Effector memory CD4-positive, alpha-beta T cell (primary cell): ENCODE measurements at places on chromosomes 6 and 20.

DNA sequence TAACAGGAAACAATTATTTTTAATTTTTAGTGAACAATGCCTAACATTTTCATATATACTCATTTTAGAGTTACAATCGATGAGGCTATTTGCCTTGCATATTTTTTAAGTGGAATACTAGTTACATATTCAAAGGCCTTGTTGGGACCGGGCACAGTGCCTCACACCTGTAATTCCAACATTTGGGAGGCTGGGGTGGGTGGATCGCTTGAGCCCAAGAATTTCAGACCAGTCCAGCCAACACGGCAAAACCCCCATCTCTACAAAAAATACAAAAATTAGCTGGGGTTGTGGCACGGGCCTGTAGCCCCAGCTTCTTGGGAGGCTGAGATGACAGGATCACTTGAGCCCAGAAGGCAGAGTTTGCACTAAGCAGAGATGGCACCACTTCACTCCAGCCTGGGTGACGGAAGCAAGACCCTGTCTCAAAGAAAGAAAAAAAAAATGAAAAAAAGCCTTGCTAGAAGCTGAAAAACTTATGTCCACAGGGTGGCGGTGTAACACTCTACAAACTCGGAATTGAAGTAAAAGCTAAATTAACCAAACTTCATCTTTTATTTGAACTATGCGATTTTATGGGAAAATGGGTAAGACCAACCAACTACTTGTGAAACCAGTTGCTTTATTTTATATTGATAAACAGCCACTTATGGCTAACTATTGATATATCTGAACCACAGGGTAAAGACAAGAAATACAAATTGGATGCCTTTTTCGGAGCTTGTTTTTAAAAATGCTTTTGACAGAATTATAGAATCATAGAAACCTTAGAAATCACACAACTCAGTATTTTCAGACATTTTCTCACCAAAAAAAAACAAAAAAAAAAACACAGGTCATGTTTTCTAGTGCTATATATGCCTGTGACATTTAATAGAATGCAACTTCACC, 24.1 kb upstream of the ROS1 start:
- no peak overlapping the region for H3K4me3 ChIP-seq
- H3K27me3 ChIP-seq = peaks cover 9% of the 10 kb centered on the region
- H3K4me1 ChIP-seq = no peaks in the 10 kb centered on the region
- DNase-seq = peak; percentile 46
- H3K27ac ChIP-seq = no peak overlapping the region

DNA sequence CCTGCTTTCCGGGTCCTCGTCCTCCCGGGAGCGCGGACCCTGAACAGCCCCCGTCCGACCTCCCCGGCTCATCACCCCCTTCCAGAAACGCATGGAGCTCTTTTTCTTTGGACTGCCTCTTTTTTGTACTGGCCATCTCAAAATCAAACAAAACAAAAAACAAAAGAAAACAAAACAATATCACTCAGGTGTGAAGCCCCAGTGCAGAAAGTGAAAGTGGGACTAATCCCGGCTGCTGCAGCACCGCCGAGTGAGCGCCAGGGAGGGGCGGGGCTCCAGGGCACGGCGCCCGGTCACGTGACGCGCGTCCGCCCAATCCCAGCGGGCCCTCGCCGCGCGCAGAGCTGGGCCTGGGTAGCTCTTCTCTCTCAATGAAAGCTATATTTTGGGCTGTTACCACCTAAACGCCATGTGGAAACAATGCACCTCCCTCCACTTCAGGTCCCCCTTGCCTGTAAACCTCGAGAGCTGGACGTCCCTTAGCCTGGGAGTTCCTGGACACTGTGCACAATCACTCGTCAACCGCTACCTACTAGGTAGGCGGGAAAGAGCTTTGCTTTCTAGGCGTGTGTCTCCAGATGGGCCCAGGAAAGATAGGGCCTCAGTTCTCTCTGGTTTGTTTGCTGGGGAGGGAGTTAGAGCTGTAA, 93.7 kb upstream of the PRDM1 start:
- DNase-seq = peak; percentile 81
- no peaks in the 10 kb centered on the region for H3K4me1 ChIP-seq
- H3K4me3 ChIP-seq = peak overlapping the region; percentile 81
- peak overlapping the region; percentile 85 for H3K27ac ChIP-seq
- H3K36me3 ChIP-seq = no peaks in the 10 kb centered on the region

- no peak overlapping the region for H3K4me3 ChIP-seq
- no peaks in the 10 kb centered on the region for H3K4me1 ChIP-seq
- H3K27ac ChIP-seq = no peak overlapping the region
- no peak for DNase-seq
- no peaks in the 10 kb centered on the region for H3K36me3 ChIP-seq
Observed at GRCh38 chr6:6915219-6915618, 192.5 kb upstream of the RREB1 start.

- DNase-seq = no peak
- H3K36me3 ChIP-seq = peaks cover 4% of the 10 kb centered on the region
- no peaks in the 10 kb centered on the region for H3K27me3 ChIP-seq
- H3K27ac ChIP-seq = no peak overlapping the region
- no peaks in the 10 kb centered on the region for H3K4me1 ChIP-seq
Observed at GRCh38 chr6:127298475-127298874, 31.8 kb downstream of the RNF146 start.

- no peak within 1 kb of the TSS for H3K4me3 ChIP-seq
- no peak for DNase-seq
- peaks cover 9% of the 10 kb centered on the region for H3K27me3 ChIP-seq
- no peaks in the 10 kb centered on the region for H3K36me3 ChIP-seq
- H3K27ac ChIP-seq = no peak within 1 kb of the TSS
Observed at GRCh38 chr20:51802170-51802751, at the start of gene SALL4. Gene SALL4 (minus strand): TSS chr20:51802521. CDS start chr20:51802408, 113 bp downstream.

DNA sequence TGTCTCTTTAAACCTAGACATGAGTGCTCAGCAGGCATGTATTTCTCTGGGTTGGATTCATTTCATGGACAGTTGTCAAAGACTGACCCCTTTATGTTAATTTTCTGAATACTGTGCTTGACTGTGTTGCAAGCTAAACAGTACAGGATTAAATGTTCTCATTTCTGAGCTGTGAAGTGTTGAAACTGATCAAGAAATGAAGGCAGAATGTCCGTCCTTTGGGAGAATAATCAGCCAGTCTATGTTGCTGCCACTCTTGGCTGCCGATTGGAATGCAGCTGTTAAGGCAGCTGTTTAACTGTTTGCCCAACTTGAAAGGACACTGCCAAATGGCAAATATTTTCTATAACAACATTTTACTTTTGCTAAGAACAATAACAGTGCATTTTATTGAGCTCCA, 87.3 kb downstream of the CEP57L1 start:
- DNase-seq = no peak
- no peak overlapping the region for H3K27ac ChIP-seq
- H3K36me3 ChIP-seq = no peaks in the 10 kb centered on the region
- H3K4me3 ChIP-seq = no peak overlapping the region
- no peaks in the 10 kb centered on the region for H3K27me3 ChIP-seq

DNA sequence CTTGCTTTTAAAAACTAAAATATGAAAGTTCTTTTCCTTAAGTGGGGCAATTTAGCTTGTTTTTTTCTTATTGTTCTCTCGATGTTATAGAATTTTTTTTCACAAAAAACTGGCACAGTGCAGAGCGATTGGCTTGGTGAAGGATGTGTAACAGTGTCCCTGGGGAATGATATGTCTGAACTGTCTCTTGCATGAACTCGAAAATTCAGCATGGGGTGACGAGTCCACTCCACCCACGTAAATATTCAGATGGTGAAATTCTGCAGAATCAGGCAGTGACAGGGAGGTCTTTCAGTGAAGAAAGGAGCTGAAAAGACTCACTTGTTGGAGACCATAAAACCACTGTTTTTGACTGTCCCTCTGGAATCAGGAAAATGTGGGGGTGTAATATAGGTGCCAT, 505.3 kb downstream of the MMUT start:
- DNase-seq = no peak
- H3K4me3 ChIP-seq = no peak overlapping the region
- no peaks in the 10 kb centered on the region for H3K27me3 ChIP-seq

GRCh38 chr6:21730533-21730932, 137.0 kb downstream of the SOX4 start:
- no peak overlapping the region for H3K27ac ChIP-seq
- no peaks in the 10 kb centered on the region for H3K36me3 ChIP-seq
- H3K4me3 ChIP-seq = no peak overlapping the region
- no peaks in the 10 kb centered on the region for H3K27me3 ChIP-seq
- no peaks in the 10 kb centered on the region for H3K4me1 ChIP-seq

DNA sequence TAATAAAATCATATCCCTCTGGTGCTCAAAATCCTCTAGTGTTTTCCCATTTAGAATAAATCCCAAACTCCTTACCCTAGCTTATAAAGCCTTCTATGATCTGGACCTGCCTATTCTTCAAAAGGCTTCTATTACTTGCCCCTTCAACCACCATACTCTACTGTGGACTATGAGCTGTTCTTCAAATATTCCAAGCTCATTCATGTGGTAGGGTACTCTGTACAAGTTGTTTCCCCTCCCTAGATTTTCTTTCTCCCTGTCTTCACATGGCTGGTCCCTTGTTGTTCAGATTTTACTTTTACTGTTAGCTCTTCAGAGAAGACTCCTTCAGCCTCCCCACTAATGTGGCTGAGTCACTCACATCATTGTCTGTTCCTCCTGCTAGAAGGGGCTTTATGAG, 193.2 kb downstream of the OGFRL1 start:
- no peak overlapping the region for H3K4me3 ChIP-seq
- no peak for DNase-seq
- H3K27ac ChIP-seq = no peak overlapping the region
- no peaks in the 10 kb centered on the region for H3K27me3 ChIP-seq

- no peak for DNase-seq
- H3K36me3 ChIP-seq = no peaks in the 10 kb centered on the region
- no peaks in the 10 kb centered on the region for H3K4me1 ChIP-seq
- H3K4me3 ChIP-seq = no peak overlapping the region
- H3K27ac ChIP-seq = no peak overlapping the region
Observed at GRCh38 chr6:163900570-163900969, 486.1 kb downstream of the QKI start.

- DNase-seq = no peak
- H3K27me3 ChIP-seq = no peaks in the 10 kb centered on the region
- H3K4me3 ChIP-seq = no peak overlapping the region
- no peak overlapping the region for H3K27ac ChIP-seq
- no peaks in the 10 kb centered on the region for H3K36me3 ChIP-seq
- H3K4me1 ChIP-seq = no peaks in the 10 kb centered on the region
Observed at GRCh38 chr6:53608396-53608795, 57.2 kb downstream of the KLHL31 start.

GRCh38 chr20:3686867-3687321, 5.1 kb upstream of the ADAM33 start:
- no peaks in the 10 kb centered on the region for H3K36me3 ChIP-seq
- peaks cover 3% of the 10 kb centered on the region for H3K4me1 ChIP-seq
- no peak overlapping the region for H3K27ac ChIP-seq

GRCh38 chr6:5398530-5398929, 137.2 kb downstream of the FARS2 start:
- no peaks in the 10 kb centered on the region for H3K27me3 ChIP-seq
- H3K36me3 ChIP-seq = no peaks in the 10 kb centered on the region
- no peak overlapping the region for H3K27ac ChIP-seq
- H3K4me1 ChIP-seq = no peaks in the 10 kb centered on the region
- DNase-seq = no peak
- no peak overlapping the region for H3K4me3 ChIP-seq

DNA sequence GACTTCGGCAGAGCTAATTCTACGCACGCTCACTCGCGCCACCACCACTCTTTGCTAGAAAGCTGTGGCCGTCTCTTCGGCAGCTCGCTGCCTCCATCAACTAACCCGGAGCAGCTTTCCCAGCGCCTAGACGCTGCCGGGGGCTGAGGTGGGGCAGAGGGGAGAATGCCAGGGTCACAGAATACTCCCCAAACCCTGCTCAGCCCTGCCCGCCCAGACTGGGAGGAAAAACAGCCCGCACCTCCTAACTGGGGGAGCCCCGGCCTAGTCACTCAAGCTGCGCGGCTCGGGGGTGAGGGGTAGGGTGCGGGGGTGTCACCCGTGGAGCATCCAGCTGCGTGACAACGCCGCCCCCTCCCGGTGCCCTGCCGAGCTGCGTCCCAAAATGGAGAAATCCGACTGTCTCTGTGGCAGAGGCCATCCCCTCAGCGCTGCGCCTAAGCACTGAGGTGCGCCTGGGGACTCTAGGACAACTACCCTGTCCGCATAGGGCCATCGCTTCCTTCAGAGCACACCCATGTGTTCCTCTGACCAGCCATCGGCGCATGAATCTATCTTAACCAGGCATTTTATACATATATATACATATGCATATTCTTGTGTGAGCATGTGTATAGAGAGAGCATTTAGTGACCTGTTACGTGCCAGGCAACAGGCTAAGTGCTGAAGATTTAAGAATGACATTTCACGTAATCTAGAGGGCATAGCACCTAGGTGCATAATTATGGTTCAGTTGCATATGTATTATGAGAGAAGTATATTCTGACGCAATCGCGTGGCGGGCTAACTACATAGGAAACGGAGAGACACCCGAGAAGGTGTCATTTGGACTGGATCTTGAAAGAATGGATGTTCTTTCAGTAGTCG, 1.5 kb upstream of the TENT5A start:
- H3K27ac ChIP-seq = peak overlapping the region; percentile 75
- no peaks in the 10 kb centered on the region for H3K36me3 ChIP-seq
- H3K4me1 ChIP-seq = peaks cover 14% of the 10 kb centered on the region
- peak; percentile 65 for DNase-seq

- H3K27ac ChIP-seq = no peak overlapping the region
- no peaks in the 10 kb centered on the region for H3K4me1 ChIP-seq
- DNase-seq = no peak
- H3K4me3 ChIP-seq = no peak overlapping the region
- no peaks in the 10 kb centered on the region for H3K36me3 ChIP-seq
Observed at GRCh38 chr20:51196991-51197651, 174.2 kb upstream of the KCNG1 start.

DNA sequence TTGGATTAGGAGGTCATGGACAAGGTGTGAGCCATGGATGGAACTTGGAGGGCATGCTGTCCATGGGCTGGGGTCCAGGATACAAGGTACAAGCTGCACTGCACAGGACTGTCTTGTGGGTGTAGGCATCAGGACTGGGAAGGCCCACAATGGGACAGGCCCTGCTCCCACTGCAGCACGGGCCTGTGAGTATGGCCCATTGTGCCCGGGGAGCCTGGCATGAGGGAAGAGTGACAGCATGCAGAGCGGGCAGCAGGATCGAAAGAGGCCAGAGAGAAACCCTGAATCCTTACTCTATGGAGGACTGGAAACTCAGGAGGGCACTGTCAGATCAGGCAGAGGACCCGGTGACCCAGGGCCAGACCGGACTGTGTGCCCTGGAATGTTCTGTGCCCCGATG, 211.3 kb downstream of the PREX1 start:
- H3K4me1 ChIP-seq = peaks cover 9% of the 10 kb centered on the region
- H3K36me3 ChIP-seq = no peaks in the 10 kb centered on the region
- no peak overlapping the region for H3K27ac ChIP-seq
- no peak for DNase-seq

DNA sequence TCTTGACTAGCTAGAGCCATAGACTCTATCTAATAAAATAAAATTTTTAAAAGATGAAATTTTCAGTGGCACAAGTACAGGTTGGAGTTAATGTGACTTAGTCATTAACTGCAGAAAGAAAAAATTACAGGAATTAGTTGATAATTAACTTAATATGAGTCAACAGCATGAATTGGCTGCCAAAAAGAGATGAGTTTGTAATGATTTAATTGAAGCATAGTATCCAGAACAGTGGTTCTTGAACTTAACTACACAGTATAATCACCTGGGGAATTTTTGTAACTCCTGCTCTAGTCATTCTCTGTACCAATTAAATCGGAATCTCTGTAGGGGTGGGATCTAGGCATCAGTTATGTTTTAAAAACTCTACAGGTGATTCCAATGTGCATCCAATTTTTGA, 46.3 kb upstream of the HMGN3 start:
- H3K27ac ChIP-seq = no peak overlapping the region
- H3K4me1 ChIP-seq = no peaks in the 10 kb centered on the region
- no peak overlapping the region for H3K4me3 ChIP-seq
- no peak for DNase-seq
- H3K36me3 ChIP-seq = no peaks in the 10 kb centered on the region
